ENCODE measurements at places on chromosomes 7 and 10.

- no peak for DNase-seq
These were observed 327.7 kb downstream of the BBS9 start for GRCh38 chr7:33457039-33457438.

DNA sequence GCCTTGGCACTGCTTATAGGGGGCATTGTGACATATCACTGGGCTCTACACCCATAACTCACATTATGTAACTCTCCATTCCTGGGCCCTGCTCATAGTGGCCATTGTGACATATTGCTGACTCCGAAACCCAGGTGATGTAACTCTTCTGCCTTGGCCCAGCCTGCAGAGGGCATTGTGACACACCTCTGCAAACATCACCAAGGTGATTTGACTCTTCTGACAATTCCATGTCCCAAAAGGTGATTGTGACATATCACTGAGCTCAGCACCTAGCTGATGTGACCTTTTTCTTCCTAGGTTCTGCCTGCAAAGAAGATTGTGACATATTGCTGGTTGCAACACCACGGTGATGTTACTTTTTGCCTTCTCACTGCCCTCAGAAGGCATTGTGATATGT, 36.5 kb upstream of the ZNF680 start:
- no peak for DNase-seq

DNA sequence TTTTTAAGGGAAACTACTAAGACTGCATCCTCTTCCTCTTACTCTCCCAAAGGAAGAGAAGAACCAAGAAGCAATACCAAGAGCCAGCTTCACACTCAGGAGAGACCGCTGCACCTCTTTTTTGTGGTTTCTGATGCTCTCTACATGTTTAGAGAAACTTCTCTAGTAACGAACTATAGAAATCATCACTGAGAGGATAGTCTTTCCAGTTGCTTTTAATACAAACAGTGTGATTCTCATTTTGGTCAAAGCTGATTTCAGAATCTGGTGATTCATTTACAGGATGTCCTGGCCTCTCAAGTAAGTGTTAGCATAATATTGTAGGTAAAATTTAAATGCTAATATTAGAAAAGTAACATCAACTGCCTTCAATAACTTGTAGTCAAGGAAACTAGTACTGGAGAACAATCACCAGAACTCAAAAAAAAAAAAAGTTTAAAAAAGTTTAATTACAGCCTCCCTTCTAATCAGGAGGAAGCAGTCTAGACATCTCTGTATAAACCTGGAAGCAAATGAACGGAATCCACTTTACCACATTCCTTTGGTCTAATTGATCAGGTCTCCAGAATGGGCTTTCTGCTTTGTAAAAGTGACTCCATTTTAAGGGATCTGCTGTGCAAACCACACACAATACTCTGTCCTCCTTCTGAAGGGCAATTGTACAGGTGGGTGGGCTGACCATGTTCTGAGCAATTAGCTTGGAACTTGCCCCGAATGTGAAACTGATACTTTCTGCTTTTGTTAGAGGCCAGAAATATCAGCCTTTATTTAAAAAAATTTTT, 3.0 kb downstream of the LAMB1 start:
- DNase-seq, result no peak

- no peak for DNase-seq
These were observed 40.0 kb downstream of the GHRHR start for GRCh38 chr7:31003721-31004120.

GRCh38 chr7:83677180-83677866, 28.4 kb upstream of the SEMA3E start:
- DNase-seq, result no peak

DNA sequence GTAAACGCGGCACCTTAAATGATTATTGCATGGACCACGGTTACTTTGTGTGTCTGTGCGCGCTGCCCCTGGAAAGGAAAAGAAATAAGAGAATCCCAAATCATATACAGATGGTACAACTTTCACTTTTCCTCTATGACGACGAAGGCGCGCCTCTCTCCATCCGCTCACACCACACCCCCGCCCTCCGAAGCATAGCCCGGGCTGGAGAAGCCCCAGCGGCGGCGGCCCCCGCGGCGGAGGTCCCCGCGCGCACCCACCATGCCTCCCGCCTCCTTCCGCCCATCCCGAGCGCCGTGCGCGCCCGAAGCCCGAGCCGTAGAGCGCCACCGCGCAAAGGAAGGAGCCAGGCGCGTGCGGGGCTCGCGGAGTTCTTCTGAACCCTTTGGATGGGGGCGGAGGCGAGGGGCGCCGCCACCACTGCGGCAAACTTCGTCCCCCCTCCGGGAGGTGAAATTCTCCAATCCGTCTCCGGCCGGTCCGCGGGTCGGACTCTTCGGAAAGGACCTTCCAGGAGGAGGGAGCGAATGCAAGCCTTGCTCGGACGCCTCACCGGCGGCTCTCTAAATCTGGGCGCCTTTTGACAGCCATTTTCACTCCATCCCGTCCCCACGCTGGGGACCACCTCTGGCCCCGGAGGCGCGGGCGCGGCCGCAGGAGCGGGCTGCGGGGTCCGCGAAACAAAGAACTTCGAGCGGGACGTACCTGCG, 588 bp downstream of the GLI3 start:
- DNase-seq, result no peak

DNA sequence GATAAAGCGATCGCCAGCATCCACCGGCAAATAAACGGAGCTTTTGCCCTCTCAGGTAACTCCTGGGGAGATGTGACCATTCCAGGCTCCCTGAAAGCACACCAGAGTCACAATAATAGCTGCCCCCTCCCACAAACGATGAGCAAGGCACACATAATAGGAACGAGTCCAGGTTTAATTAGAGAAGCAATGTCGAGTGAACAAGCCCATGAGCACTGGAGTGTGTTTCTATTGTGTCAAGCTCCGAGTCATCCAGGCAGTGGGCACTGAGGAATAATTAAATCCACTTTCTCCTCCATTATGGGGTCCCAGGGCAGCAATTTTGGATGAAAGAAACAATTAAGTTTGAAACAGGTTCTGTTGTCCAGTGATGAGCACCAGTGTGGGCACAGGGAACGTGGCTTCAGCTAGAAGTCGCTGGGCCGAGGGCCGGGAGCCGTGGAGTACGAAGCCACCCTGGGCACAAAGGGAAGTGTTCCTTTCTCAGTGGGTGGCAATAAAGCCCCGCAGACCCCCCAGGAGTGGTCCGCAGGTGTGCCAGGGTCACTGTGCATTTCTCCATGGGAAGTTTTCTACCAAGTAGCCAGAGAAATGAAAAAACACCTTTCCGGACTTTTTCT, 12.0 kb downstream of the PNLIPRP2 start:
- no peak for DNase-seq

- no peak for DNase-seq
These were observed 881 bp downstream of the C10orf67 start for GRCh38 chr10:23343591-23344240.

- no peak for DNase-seq
These were observed 180.3 kb downstream of the SH2D4B start for GRCh38 chr10:80718024-80718423.

DNA sequence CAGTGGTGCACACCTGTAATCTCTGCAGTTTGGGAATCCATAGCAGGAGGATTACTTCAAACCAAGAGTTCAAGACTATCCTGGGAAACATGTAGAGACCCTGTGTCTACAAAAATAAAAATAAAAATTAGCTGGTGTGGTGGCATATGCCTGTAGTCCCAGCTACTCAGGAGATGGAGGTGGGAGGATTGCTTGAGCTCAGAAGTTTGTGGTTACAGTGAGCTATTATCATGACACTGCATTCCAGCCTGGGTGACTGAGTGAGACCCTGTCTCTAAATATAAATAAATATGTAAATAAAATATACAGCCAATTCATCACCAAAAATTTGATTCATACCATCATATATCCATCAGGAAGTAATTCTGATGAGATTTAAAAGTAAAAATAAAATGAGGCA, 60.9 kb downstream of the ANKRD7 start:
- no peak for DNase-seq

DNA sequence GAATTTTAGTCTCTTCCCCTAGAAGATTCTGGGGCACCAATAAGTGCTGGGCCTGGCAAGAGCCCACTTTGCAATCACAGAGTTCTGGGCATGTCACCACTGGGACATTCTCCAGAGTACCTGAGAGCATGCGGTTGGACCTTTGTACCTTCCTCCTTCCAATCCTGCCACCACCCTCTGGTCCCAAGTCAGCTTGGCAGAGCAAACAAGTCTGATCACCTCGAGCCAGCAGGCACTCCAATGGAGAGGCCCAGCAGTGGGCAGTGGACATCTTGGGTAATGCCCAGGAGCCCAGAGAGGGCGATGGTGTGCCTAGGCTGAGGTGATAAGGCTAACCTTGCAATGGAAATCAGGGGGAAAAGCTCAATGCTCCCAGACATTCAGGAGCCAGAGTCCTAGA, 43.4 kb downstream of the SH3PXD2A start:
- DNase-seq, result no peak

GRCh38 chr7:2640846-2641316, 9.1 kb downstream of the TTYH3 start:
- no peak for DNase-seq

DNA sequence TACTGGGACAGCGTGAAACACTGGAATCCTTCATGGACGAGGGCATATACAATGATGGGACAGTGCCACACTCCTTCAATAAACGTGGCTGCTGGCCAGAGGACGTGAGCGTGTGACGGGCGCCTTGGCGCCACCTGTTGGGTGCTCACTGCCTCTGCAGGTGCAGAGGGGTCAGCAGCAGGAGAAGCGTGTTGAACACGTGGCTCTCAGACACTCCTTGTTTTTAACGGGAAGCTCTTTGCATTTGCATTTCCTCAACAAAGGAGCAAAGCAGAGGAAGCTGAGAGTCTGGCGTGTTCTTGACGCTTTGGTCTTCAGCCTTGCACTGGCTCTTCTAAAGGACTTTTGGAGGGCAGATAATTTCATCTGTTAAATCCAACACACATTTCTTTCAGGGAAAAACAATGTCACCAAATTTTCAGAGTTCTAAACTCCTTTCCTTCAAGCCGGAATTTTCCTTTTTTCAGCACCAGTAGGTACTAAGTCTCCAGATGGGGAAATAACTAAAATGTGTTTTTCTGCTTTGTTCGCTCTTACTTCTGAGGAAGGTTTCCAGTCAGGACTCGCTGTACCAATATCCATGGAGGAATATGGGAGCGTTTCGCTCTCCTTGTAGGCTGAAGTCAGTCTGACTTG, 2.9 kb upstream of the GET4 start:
- peak; percentile 43 for DNase-seq

DNA sequence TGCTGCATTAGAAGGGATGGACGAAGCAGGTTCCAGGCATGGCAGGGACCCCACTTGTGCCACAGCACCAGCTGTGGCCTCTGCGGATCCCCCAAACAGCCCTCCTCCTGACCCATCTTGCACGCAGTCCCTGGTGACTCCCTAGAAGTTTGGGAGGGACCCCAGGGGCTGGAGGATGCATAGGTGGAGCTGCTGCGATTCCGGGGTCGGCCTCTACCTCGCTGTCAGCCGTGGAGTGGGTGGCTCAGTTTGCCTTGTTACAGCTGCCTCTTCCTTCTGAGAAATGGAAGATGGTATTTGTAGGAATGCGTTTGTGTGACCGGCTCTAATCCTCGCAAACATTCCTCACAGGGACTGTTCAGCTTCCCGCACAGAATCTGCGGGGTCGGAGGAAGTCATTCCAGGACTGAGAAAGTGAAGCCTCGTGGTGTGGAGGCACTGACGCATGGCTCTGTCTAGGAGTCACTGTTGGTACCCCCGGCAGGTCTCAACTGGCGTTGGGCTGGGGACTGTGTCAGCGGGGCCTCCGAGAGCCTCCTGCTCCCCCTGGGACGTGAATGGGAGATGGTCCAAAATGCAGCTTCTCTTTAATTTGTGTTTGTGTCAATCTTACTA, 17.5 kb downstream of the PWWP2B start:
- DNase-seq, result no peak

GRCh38 chr7:115634633-115635032, 395.9 kb downstream of the TFEC start:
- no peak for DNase-seq

- no peak for DNase-seq
These were observed 192.5 kb downstream of the SEMA3E start for GRCh38 chr7:83456413-83456812.

GRCh38 chr10:34438741-34439140, 376.4 kb downstream of the PARD3 start:
- no peak for DNase-seq

DNA sequence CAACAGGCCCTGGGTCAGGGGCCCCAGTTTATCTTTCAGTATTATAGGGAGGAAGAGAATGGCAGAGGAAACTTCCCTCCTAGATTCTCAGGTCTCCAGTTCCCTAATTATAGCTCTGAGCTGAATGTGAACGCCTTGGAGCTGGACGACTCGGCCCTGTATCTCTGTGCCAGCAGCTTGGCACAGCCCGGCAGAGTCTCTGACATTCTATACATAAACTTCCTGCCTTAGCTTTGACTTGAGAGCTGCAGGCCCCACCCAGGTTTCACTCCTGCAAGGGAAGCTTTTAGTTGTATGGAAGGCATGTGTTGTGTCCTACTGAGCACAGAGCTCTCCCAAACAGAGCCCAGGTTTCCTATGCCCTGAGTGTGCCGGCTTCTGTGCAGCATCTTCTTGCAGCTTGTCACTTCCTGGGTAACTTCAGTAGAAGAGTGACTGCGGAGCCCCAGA, 205.6 kb upstream of the PRSS58 start:
- no peak for DNase-seq

GRCh38 chr10:113644185-113645120, 19.4 kb downstream of the NRAP start:
- no peak for DNase-seq

DNA sequence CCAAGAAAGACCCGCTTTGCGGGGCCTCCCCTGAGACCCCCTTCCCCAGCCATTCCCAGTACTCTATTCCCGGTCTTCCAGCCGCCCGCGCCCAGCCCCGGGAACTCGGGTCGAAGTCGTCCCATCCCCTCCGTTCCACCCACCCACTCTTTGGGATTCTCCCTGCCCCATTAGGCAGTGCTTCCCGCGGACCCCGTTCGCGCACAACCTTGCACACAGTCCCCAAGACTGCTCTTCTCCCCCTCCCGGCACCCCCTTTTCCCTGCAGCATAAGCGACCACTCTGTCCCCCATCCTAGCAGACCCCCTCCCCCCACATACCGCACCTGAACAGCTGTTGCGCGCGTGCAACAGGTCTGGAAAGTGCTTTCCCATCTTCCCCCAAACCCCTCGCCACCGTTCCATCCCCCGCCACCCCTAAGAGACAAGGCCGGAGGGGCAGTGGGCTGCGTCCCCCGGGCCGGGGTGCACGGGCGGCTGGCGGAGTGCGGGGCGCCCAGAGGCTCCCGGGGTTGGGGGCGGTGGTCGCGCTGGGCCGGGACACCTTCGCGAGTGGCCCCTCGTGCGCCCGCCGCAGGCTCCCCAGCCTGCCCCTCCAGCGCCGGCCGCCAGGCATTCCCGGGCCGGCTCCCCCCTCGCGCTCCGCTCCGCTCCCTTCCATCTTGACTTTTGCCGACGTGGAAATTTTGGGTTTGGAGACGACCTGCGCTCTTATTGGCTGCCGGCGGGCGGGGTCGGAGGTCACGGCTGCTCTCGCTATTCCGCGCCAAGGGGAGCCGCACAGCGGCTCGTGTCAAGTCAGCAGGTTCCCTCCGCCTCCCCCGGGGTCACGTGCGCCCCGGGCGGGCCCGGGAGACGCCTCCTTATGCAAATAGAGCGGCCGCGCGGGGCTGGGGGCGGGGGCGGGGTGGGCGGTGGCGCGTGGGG, 201.2 kb upstream of the NFE2L3 start:
- peak; percentile 52 for DNase-seq

GRCh38 chr10:62597226-62597625, 207.3 kb upstream of the ADO start:
- DNase-seq, result no peak

GRCh38 chr10:33412241-33412640, 77.8 kb upstream of the NRP1 start:
- DNase-seq, result no peak
